SIG-M5 (cell line): ENCODE measurements at places on chromosomes 1 and 21.

DNA sequence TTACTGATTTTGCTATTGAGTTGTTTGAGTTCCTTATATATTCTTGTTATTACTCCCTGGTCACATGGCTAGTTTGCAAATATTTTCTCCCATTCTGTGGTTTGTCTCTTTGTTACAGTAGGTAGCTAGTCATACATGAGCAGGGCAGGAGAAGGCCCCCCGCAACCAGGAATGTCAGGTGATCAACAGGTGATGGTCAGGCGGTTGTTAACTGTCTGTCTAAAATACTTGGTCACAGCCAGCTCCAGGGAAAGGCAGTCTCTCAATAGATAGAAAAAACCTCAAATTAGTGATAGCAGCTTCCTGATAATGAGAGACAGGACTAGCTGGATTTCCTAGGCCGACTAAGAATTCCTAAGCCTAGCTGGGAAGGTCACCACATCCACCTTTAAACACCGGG is 217.9 kb downstream of the RHOU start:
- DNase-seq = no peak

DNA sequence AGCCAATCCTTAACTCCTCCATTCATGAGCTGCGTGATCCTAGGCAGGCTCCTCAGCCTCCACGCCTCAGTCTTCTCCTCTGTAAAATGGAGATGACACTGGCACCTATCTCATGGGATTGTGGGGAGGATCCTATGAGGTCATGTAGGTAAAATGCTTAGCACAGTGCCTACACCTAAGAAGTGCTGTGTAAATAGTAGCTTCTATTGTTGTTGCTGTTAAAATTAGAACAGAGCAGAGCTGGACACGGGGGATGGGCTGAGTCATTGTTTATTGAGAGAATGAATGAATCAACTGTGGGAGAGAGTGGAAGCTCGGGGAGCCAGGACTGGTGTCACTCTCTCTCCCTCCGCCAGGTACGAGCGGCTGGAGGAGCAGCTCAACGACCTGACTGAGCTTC is 43.0 kb downstream of the TMCC2 start:
- DNase-seq = no peak

DNA sequence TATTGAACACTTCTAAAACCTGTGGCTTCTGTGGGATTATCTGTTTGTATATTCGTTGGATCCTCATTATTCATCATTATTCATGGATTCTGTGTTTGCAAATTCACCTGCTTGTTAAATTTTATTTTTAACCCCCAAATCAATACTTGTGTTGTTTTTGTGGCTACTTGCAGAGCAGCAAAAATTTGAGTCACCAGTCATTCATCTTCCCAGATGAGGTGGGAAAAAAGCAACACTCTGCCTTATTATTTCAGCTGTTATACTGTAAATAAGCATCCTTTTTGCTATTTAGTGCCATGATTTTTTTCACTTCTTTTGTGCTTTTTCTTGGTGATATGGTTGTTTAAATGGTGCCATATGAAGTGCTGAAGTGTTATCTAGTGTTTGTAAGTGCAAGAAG is 56.7 kb downstream of the RASAL2 start:
- DNase-seq = no peak

- DNase-seq = no peak
Measured at GRCh38 chr1:86704972-86705664, 742 bp downstream of the SH3GLB1 start.

DNA sequence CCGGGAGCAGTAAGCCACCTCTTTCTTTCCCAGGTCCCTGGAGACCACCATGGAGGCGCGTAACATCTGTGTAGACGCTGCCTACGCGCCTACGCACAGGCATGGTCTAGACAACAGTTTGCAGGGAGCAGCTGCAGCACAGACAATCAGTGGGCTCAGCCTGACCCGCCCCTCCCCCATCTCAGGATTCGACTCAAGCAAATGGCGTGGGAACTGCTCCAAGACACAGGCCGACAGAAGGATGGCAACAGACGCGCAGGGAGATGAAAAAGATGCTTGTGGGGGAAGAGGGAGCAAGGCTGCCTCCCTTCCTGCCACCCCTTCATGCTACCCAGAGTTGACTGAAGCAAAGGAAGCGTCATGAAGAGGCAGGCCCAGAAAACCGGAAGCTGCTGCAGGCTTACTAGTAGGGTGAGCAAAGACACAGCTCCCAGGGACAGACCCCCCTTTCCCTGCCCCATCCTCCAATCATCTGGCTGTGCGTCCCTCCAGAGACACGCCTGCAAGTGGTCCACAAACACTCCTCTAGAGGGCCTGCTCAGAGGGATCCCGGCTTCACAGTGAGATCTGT is 19.5 kb downstream of the STK40 start:
- no peak for DNase-seq

DNA sequence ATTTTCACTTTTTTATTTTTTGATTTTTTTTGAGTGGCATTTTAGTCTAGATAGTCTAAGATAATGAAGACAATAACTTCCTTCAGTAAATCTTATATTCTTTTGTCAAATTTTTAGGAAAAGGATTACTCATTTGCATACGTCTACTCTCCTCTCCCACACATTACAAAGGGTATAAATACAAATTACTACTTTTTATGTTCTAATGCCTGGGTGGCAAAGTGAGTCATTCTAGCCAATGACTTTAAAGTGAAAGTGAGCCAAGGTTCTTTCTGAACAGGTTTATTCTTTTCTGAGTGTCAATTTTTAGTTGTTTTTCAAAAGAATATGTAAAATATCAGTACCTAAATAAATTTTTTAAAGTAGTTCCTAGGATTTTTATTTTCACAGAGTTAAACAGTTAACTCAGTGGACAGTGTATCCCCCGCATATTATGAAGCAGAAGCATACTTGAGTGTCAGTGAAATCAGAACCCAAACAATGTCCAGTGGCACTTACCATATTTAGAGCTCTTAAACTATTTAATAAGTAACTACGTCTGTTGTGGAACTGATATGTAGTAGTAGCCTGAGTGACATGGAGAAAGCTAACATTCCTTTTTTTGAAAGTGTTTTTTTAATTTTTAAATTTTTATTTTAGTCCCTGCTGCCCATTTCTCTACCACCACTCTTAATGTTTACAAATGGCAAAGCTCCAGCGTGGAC is 141.7 kb downstream of the PHTF1 start:
- DNase-seq = no peak

DNA sequence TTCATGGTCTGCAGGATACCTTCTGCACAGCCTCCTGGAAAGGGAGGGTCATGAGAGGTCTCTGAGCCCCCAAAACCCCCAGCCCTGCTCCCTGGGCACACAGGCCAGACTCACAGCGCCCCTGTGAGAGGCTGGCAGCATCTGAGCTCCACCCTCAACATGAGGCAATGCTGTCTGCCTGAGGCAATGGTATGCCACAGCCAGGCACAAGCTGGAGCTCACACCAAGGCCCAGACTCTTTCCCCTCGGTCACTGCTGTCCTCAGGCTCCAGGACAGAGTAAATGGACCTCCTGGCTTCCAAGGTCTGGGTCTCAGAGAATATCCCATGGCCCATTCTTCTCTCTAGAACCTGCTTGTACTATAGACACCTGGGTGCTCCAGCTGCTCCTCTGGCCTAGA is 17.2 kb downstream of the MEF2D start:
- DNase-seq = no peak

DNA sequence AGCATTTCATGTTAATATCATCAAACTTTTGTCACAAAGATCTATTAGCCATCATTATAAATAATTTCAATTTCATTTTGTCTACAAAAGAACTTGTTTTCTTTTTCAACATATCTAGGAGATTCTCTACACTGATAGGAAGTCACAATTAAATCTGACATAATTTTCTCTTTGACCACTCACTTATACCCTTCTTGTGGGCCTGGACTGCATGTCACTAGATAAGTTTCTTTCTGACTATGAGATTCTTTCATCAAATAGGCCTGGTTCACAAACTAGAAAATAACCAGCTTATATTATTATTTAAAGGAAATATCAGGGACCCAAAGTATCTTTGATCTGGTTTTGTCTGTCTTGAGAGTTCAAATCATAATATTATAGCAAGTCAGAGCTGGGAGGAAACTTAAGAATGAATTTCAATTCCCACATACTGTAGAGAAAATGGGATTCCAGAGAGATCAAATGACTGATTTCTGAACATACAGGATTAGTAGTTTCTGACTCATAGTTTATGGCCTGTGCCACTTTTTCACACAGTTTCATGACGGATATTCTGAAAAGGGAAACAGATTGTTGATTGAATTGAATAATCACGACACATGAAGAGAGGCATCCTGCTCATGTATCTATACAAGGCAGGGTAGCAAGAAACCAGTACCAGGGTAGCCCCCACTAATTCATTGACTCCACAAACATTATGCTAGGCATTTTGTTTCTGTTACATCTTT is 355.8 kb downstream of the GPATCH2 start:
- DNase-seq = no peak

DNA sequence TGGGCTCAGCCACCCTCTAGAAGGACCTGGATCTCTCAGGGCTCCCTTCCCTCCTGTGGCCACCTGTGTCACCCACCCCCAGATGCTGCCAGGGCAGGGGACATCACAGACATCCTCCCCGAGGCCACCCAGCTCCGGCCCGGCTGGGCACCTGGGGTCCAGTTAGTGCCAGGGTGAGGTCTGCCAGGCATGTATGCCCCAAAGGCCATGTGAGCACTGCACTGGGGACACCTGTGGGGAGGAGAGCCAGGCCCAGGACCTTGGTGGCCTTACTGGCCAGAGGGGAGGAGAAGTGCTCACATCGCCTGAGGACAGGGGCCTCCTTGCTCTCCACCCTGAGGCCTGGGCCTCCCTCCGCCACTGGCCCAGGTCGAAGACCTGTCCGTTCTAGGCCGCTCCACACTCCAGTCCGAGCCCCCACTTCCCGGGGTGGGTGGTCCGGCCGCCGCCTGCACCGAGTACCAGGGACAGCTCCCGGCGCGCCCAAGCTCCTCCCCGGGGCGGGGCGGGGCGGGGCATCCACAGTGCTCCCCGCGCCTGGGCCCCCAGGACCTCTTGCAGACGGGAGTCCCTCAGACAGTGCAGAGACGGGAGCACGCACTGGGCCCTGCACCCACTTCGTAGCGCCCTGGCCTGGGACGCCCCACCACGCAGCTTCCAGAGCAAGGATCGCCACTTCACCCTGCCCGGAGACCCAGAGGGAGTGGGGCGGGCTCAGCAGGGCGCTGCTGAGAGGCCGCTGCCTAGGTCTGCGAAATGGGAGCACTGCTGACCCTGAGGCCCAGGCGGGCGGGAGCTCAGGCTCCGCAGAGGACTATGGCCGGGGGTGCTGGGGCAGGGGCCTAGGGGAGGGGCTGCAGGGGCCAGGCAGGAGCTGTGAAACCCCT is 34.3 kb upstream of the CCDC27 start:
- DNase-seq = no peak

GRCh38 chr21:45048968-45049367 is 25.4 kb upstream of the ADARB1 start:
- no peak for DNase-seq

- DNase-seq = no peak
Measured at GRCh38 chr1:204431310-204432184, 19.9 kb upstream of the PPP1R15B start.

DNA sequence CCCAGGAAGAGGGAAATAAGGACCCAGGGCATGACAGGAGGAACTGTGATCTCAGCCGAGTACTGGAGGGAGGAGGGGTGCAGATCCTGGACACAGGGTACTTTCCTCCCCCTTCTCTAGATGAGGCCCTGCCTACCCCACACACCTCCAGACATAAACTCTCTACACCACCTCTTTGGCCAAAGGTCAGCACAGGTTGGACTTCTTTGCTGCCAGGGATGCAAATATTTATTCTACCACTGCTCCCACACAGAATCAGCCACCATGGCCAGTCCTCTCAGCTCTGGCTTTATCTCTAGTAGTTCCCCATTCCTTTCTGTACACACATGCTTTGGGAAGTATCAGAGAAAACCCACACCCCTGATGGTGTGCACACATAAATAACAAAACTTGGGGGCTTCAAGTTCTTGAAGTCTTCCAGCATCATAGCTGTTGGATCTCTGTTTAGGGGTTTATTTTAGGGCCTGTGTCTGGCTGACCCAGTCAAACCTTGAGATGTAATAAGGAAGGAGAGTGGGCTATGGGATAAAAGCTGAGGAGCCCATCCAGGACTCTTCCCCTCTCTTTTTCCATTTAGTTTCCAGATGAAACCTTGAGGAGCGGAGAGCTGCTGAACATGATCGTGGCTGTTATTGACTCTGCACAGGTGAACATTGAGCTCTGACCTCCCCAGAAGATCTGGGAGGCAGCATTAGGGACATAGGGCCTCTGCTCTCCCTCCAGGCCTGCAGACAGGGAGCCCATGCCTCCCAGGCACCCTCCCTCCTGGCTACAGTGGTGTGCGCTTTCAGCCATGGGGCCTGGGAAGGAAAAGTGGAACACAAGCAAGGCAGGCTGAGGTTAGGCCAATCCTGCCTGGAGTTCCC is 6.7 kb upstream of the SLC27A3 start:
- DNase-seq = no peak
